Aortic smooth muscle cell (primary cell): ENCODE measurements at places on chromosomes 12 and 14. TPM values are rescaled to one million over a fixed set of nuclear protein-coding genes. Genes with fewer than 3 reads are reported as not detected.

The PLA2G1B gene
- 0.25 TPM in 1 of 2 replicates, not detected in the other for total RNA-seq

The MYF6 gene
- total RNA-seq = not detected in 2 replicates

The NYNRIN gene
- 4.1 and 6.5 TPM in 2 replicates for total RNA-seq

The COX14 gene
- 45.6 and 65.3 TPM in 2 replicates for total RNA-seq

The IKBIP gene
- 36.2 and 45.8 TPM in 2 replicates for total RNA-seq
